Upper lobe of right lung (tissue), 1 donor: ENCODE measurements at places on chromosomes 3 and 15.

DNA sequence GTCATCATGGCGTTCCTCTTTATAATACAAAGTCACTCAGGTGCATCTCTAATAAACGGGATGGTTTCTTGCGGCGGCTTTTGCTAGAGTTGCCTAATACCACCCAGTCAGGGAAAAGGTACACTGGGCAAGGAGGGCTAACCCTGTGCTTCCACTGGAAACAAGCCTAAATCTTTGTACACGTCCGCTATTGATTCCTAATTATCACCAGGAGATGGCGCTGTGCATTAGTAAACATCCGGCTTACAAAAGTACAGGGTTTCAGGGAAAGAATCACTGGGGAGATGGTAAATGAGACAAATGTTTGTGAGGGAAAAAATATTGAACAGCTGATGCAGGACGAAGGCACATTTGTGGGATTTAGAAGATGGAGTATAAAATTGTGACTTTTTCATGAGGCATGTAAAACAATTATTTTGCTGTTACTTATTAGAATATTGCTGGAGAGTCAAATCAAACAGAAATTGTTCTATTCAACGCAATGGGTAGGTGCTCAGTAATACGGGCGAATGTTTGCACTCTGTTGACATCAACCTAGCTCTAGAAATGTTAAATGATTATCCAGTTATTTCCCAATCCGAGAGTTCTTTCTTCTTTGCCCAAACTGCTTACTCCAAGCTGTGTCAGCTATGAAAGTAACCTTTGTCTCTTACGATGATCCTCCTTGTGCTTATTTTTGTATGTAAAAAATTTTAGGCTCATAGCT lies 50.6 kb downstream of the GMNC start:
- DNase-seq, result no peak

DNA sequence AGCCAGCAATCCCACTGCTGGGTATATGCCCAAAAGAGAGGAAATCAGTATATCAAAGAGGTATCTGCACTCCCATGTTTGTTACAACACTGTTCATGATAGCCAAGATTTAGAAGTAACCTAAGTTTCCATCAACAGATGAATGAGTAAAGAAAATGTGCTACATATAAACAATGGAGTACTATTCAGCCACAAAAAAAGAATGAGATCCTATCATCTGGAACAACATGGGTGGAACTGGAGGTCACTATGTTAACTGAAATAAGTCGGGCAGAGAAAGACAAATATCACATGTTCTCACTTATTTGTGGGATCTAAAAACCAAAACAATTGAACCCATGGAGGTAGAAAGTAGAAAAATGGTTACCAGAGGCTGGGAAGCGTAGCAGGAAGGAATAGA lies 108.2 kb downstream of the TBC1D5 start:
- no peak for DNase-seq

GRCh38 chr3:126930936-126931600 lies 51.8 kb upstream of the PLXNA1 start:
- DNase-seq, result no peak

DNA sequence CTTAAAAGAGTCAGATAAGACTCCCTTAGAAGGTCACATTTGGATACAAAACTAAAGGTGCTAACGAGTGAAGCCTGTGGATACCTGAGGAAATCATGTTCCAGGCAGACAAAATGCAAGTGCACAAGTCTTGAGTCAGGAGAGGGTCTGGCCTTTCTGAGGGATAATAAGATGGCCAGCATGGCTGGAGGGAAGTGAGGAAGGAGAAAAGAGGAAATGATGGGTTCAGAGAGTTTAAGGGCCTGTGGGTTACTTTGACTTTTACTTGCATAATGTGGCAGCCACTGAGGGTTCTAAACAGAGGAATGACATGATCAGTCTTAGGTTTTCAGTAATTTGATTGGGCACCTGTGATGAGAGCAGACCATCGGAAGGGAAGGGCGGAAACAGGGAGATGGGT lies 3.5 kb upstream of the ROPN1B start:
- DNase-seq, result no peak

GRCh38 chr3:52181543-52181942 lies 16.4 kb upstream of the ALAS1 start:
- peak; percentile 57 for DNase-seq

GRCh38 chr3:165339753-165340152 lies 143.6 kb upstream of the SLITRK3 start:
- DNase-seq, result no peak

GRCh38 chr15:83928392-83928734 lies 274.4 kb downstream of the ADAMTSL3 start:
- no peak for DNase-seq
